Fibroblast of skin of right biceps (primary cell): ENCODE measurements at places on chromosomes 6 and 20.

- no peak for DNase-seq
These were observed 257.1 kb downstream of the ADGB start for GRCh38 chr6:146855889-146856288.

- DNase-seq = no peak
These were observed 492.6 kb upstream of the SOX4 start for GRCh38 chr6:21100991-21101390.

DNA sequence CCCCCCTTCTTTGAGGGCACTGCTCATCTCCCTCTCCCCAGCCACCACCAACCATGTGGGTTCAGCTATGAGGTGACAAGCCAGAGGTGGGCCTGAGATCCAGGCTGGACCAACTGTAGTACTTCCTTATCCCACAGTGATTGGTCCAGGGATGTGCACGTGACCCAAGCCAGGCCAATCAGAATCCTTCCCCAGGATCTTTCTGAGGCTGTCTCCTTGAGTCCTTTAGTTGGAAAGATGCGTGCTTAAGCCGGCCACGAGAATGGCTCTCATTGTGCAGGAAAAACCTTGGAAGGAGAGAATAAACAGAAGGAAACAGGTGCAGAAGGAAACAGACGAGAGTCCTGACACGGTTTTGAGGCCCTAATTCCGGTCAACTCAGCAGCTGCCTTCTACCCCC, 39.2 kb downstream of the ZC3H12D start:
- no peak for DNase-seq

DNA sequence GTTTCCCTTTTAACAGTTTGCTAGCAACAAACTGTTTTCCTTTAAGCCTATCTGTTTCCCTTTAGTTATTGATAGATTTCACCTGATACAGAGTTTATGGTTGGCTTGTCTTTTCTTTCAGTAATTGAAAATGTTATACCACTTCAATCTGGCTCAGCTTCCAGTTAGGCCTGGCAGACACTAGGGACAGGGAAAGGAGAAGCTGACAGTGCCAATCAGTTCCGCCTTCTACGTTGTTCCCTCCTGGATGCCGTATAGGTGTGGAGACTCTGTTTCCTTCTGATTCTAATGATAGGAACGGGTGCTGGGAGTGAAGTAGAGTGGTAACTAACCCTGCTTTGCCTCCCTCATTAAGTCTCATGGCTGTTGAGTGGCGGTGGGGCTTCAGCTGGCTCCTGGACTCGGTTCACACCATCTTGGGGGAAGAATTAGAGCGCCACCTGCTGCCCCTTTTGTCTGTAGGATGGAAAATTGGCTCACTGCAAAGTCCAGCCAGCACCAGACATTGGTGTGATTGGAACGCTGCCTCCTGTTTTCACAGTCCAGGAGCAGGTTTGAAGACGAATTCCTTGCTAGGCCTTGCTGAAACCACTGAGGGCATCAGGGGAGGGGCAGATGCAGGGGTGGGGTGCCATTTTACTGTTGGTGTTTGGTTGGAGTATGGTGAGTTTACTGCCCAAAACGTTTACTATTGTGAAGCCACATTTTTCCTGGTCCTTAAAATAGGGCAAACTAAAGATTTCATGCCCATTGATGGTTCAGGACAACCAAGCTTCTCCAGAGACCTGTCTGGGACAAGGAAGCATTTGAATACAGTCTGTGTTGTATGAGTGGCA, 1729.5 kb downstream of the GRIK2 start:
- DNase-seq = peak; percentile 61

GRCh38 chr6:131159578-131159977, 24.3 kb downstream of the AKAP7 start:
- DNase-seq = peak; percentile 50

- DNase-seq = no peak
These were observed 120.4 kb upstream of the PLCB4 start for GRCh38 chr20:8948442-8949020.

GRCh38 chr6:126040826-126041225, 54.5 kb downstream of the TRMT11 start:
- peak; percentile 73 for DNase-seq

GRCh38 chr20:14860410-14860814, 523.0 kb upstream of the FLRT3 start:
- no peak for DNase-seq

DNA sequence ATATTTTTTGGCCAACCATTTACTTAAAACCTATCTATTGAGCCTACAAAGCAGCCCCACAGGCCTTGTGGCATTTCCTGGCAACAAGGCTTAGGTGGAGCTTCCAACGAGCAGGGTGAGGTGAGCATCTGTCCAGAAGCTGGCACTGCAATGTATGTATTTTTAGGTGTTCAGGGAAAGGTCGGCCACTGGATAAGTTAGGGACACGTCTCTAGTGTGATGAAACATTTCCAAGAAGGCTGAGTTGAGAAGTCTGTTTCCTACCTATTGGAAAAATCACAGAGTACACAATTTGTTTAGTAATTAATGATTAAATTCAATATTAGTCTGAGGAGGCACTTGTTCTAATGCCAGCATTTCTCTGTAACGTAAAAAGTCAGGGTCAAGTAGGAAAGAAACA, 17.8 kb upstream of the RCAN2 start:
- no peak for DNase-seq

GRCh38 chr6:108948181-108948661, 100.0 kb downstream of the ARMC2 start:
- no peak for DNase-seq

- peak; percentile 88 for DNase-seq
These were observed 699 bp upstream of the HSPA1B start for GRCh38 chr6:31826793-31827285.

DNA sequence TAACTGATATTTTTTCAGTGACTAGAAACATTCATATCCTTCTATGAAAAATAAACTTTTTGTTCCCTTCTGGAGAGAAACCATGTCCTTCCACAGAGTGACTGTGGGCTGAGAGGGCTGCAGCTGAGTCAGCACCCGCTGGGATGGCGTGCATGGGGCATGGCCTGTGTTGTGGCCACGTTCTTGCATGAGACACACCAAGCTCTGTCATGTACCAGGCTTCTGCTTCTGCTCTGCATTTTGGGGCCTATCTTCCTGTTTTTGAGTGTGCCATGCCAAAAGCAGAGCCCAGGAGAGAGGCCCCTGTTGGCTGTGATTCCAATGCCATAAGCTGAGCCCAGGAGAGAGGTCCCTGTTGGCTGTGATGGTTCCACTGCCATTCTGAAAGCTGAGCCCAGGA, 10.8 kb downstream of the APMAP start:
- DNase-seq = no peak

DNA sequence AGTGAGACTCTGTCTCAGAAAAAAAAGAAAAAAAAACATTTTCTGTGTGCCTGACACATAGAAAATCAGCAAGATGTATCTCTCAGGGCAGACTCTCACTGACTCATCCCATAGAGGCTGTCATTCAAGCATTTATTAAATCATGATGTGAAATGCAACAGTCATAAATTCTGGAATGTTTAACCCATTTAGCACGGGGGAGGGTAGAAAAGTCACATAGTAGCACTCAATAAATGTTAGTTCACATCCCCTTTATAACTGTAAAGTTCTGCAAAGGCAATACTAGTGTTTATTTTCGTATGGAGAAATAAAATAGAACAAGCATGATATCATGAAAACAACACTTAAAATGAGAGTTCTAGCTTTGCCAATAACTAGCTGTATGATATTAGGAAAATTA, 15.5 kb upstream of the CARMIL1 start:
- DNase-seq = peak; percentile 93

GRCh38 chr6:44415449-44415848, 27.9 kb downstream of the CDC5L start:
- no peak for DNase-seq

- DNase-seq = no peak
These were observed 7.9 kb downstream of the WFDC3 start for GRCh38 chr20:45783656-45784294.

- DNase-seq = peak; percentile 50
These were observed 336.3 kb downstream of the NRN1 start for GRCh38 chr6:5670381-5670780.

DNA sequence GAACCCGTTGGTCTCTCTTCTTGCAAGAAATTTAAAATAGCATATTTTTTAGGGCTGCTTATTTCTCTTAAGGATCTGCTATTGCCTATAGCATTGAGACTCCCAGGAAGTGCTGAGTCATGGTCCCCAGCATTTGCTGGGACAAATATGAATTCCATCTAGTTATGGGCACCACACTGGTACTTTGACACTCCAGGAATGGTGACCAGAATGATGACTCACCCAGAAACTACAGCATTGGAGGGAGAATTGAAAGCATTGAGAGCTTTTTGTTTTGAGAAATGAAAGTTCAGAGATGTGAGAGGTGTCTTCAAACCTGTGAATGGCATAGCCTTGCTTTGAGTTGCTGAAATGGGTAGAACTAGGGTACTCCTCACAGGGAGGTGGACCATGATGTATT, 699.7 kb downstream of the DHX35 start:
- peak; percentile 85 for DNase-seq

DNA sequence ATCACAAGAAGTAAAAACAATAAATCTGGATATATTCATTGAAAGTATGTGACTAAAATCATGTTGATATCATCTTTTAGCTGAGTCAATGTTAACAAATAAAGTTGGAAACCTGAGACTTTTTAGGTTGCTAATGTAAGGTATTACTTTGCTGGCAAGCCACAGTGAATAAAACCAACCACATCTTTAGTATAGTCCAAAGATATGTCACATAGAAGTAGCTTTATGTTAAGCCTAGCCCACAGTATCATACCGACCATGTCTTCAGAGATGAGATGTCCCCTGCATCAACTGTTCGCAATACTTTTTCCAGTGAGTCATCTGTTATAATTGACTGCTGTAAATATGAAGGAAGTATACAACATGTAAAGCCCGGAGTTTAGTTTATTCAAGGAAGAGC, 107.6 kb upstream of the MCHR2 start:
- DNase-seq = peak; percentile 80

DNA sequence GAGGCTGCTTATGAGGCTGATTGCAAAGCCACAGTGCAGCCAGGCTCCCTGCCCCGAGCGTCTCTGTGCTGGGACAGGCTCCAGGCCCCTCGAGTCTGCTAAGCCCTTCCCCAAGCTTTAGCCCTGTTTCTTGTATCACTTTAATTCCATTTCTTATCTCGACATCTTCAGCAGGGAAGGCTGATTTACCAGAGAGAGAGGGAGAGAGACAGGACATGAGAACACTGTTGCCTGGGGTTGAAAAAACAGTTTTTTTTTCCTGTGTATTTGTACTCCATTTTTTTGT, 386.5 kb downstream of the SMOC2 start:
- DNase-seq = no peak

DNA sequence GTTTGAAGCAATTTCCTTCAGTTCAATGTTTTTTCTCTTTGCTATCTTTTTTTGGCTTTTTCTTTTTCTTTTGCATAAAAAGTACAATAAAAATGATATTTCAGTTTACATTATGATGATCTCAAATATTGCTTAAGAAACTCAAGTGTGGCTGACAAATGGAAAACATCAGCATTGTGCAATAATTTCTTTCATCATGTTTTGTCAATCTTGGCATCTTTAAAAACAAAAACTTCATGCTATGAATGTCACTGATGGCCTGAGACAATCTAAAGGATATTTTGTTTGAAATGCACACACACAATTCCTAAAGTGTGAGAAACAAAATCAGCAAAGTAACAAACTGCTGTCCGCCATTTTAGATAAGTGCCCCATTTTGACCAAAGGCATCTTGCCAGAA, 13.9 kb upstream of the MTCL3 start:
- DNase-seq = no peak

DNA sequence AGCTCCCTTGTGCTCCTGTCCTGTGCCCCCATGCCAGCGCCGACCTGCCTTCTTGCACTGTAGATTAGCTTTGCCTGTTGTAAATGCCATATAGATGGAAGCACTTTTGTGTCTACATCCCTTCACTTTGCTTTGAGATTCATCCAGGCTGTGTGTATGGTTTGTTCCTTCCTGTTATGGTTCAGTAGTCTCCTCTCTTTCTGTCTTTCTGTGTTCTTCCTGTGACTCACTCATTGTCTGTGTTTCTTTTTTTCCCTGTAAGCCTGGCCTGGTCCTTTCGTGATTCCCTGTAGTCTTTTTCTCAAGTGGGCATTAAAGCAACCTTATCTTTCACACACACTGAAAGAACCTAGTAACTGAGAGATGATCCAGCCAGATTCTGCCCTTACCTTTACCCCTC, 66.6 kb downstream of the JARID2 start:
- peak; percentile 39 for DNase-seq

DNA sequence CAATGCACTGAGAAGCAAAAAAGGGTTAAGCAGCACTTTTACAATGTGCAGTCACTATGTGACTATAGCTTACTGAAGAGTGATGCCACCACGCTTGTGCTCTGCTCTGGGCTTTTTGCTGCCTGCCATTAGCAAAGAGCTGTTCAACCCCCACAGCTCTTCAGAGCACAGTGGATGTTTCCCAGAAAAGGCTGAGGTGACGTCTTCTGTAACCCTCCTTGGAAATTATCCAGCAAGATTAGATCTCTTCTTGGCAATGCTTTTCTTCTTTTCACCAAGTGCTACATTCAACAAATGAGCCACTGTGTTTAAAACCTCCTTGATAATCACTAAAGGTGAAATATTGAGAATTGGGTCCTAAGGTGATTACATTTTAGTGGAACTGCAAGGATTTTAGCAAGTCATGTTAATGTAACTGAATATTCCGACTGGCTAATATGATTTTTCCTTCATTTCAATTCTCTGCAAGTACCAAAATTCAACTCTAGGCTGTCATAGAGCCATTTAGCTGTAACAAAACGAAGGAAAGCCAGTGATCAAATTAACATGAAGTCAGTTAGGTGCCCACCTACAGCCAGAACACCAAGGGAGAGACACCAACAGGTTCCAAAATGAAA, 34.9 kb downstream of the ELOVL5 start:
- DNase-seq = peak; percentile 63

GRCh38 chr20:8756410-8756809, 312.5 kb upstream of the PLCB4 start:
- DNase-seq = peak; percentile 92

GRCh38 chr6:116255246-116255800, 1.4 kb upstream of the TSPYL4 start:
- DNase-seq = peak; percentile 31

GRCh38 chr6:87724983-87725811, 23.2 kb upstream of the AKIRIN2 start:
- DNase-seq = no peak

GRCh38 chr20:39258253-39258652, 296.1 kb downstream of the DHX35 start:
- DNase-seq = no peak

GRCh38 chr6:161076181-161076677, 84.7 kb downstream of the MAP3K4 start:
- DNase-seq = no peak

GRCh38 chr20:3898639-3899038, 9.5 kb downstream of the PANK2 start:
- DNase-seq = no peak

- no peak for DNase-seq
These were observed 37.1 kb upstream of the YWHAB start for GRCh38 chr20:44848254-44849015.

DNA sequence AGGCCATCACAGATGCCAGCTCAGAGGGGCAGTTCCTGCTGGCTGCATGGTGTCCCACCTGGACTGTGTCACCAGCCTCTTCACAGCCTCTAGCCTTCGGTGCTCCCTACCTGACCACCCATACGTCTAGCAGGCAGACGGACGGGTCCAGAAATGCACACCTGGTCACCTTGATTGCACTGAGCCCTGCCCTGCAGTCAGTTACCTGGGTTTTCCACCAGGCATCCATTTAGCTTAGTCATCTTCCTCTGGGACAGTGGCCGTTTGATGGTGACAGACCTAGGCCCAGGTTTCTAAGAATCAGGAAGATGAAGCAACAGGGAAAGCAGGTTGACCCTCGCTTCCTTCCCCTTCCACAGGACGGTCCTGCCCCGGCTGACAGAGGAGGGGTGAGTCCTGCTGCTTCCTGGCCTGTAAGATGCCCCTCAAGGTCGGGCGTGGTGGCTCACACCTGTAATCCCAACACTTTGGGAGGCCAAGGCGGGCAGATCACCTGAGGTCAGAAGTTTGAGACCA, 9.8 kb upstream of the BPI start:
- DNase-seq = no peak
